ENCODE measurements at places on chromosomes 3 and 15.

GRCh38 chr3:149177122-149177521 is 44.5 kb downstream of the CP start:
- no peak for DNase-seq

DNA sequence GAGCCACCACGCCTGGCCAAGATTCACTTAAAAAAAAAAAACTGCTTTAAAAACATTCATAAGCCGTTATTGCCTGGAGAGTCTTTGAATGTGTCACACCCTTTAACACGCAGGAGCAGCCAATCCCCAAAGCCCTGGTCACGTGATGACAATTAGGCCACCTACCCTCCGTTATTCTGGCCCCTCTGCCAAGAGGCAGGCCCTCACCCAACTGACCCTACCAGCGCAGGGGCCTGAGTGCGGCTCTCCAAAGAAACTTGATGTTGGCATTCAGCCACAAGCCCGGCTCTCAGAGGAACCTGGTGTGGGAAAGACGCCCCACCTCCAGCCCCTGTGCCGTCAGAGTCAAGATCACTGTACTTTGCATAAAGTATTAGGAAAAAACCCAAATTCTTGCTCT is 11.6 kb upstream of the MUC4 start:
- DNase-seq: no peak

- DNase-seq: no peak
Measured at GRCh38 chr3:125140011-125140817, 72.3 kb downstream of the SLC12A8 start.

- DNase-seq: no peak
Measured at GRCh38 chr3:63774781-63775180, 44.3 kb upstream of the C3orf49 start.

DNA sequence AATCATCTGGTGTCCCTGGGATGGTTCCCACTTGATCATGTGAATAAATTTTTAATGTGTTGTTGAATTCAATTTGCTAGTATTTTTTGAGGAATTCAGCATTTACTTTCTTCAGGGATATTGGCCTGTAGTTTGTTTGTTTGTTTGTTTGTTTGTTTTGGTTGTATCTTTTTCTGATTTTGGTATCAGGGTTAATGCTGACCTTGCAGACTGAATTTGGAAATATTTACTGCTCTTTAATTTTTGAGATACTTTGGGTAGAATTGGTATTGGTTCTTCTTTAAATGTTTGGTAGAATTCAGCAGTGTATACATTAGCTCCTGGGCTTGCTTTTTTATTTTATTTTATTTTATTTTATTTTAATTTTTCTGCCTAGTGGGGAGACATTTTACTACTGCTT is 803.7 kb downstream of the NAALADL2 start:
- DNase-seq: no peak
